Kidney (tissue), 22 donors: ENCODE measurements at places on chromosomes 11 and 22. TPM values are rescaled to one million over a fixed set of nuclear protein-coding genes. Genes with fewer than 3 reads are reported as not detected.

DNA sequence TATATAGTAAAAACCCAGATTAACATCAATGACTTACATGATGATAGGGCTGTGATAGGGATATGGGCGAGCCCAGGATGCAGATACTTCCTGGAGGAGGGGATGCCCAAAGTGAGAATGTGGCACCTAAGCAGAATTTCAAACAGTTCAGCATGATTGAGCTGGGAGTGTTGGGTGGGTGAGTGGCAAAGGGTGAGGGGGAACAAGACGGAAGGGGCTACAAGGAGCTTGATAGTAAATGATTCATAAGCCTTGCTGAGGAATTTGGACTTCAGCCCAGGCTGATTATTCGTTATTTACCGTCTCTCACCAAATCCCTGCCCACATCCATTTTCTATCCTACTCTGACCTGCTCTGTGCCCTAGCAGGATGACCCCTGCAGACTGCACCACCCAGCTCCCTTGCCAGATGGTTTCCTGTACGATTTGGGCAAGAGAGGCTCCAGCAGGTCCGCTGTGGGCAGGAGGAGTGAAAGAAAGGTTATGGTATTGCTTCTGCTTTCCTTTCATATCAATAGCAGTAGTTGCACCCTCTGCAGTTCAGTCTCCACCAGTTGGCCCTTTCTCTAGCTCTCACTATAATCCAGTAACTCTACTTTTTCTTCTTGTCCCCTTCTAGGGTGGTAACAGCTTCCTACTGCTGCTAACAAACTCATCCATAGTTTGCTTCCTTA is 30.3 kb upstream of the SIK2 start:
- H3K27me3 ChIP-seq: no peaks in the 10 kb centered on the region
- H3K4me3 ChIP-seq: no peak overlapping the region
- H3K4me1 ChIP-seq: peaks cover 10% of the 10 kb centered on the region
- H3K27ac ChIP-seq: no peak overlapping the region
- peak; percentile 56 for DNase-seq
- H3K36me3 ChIP-seq: no peaks in the 10 kb centered on the region

GRCh38 chr22:30452861-30453260 is 19.0 kb downstream of the SEC14L3 start:
- no peaks in the 10 kb centered on the region for H3K4me1 ChIP-seq
- DNase-seq: no peak
- no peak overlapping the region for H3K4me3 ChIP-seq
- no peaks in the 10 kb centered on the region for H3K27me3 ChIP-seq
- H3K36me3 ChIP-seq: no peaks in the 10 kb centered on the region

- no peaks in the 10 kb centered on the region for H3K36me3 ChIP-seq
- H3K27ac ChIP-seq: no peak overlapping the region
- H3K4me1 ChIP-seq: no peaks in the 10 kb centered on the region
- no peak for DNase-seq
- no peak overlapping the region for H3K4me3 ChIP-seq
Measured at GRCh38 chr22:26822313-26822712, 164.9 kb downstream of the MIAT start.

Gene MYO18B
- 0.41 TPM for total RNA-seq

Gene SLC22A12
- 5.3 TPM for total RNA-seq

Gene RAB39A
- 2.8 TPM for total RNA-seq

Gene ZP1
- total RNA-seq: not detected

Gene CASP1
- total RNA-seq: 38.6 TPM

Gene PLXNB2
- total RNA-seq: 383 TPM
